ENCODE measurements at places on chromosomes 13 and 19.
A peak's percentile ranks its signal among the peaks of the same experiment; 100 is the strongest.

DNA sequence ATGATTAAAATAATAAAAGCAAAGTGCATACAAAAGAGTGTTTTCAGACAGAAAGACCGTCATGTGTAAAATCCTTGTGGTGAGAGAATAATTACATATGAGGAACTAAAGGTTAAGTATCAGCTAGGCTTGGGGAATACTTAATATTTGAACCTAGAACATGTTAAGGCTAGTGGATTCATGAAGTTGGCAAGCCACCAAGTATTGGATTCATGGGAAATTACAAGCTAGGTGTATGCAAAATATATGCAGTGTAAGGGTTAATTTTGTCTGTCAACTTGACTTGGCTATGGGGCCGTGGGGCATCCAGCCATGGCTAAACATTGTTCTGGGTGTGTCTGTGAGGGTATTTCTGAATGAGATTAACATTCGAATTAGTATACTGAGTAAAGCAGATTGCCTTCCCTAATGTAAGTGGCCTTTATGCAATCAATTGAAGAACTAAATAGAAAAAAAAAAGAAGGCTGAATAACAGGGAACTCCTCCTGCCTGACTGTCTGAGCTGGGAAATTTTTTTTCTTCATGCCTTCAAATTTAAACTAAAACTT, 533.5 kb upstream of the KLF12 start:
- DNase-seq = no peak

- no peak for DNase-seq
Measured at GRCh38 chr19:29273000-29273640, 60.2 kb upstream of the UQCRFS1 start.

DNA sequence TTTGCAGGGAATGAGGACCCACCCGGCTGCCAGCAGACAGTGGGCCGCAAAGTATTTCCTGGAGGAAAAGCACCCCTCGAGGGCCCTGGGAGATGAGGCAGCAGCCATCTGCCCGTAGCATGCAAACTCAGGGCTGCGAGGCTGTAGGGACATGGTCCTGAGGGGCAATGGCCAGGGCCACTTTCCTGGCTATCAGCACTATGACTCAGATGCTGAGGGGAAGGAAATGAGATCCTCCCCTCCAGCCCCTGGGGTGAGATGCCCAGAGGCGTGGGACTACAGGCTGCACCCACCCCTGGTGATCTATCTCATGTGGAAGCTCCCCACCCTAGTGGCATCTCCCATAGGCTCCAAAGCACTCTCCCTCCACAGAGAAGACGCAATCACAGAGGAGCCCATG, 80.1 kb downstream of the SLC7A1 start:
- DNase-seq = no peak

DNA sequence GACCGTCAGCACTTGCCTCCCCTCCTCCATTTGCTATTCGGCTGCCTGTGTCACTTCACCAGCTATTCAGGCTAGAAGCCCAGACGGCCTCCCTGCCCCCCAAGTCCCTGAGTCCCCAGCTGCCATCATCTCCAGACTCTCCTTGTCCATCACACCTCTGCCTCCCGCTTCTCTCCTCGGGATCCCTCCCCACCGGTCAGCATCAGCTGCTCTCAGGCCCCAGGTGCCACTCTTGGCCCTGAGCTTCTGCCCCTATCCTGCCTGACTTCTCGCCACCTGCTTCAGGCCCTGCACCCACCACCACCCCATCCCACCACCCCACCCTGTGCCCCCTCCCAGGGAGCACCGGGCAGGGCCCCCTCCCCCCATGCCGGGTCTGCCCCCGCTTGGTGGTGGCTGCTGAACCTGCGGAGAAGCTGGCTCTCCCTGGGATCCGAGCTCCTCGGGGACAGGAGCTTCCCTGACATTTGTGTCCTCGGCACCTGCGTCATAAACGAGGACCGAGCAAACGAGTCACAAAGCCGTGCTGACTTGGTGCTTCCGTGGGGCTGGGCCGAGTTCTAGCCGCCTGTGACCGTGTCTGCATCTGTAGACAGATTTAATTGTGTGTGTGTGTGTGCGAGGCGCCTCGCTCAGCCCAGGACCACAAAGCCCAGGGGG, 70.3 kb upstream of the MCF2L start:
- no peak for DNase-seq

- DNase-seq = no peak
Measured at GRCh38 chr19:29449371-29449770, 76.4 kb upstream of the VSTM2B start.

DNA sequence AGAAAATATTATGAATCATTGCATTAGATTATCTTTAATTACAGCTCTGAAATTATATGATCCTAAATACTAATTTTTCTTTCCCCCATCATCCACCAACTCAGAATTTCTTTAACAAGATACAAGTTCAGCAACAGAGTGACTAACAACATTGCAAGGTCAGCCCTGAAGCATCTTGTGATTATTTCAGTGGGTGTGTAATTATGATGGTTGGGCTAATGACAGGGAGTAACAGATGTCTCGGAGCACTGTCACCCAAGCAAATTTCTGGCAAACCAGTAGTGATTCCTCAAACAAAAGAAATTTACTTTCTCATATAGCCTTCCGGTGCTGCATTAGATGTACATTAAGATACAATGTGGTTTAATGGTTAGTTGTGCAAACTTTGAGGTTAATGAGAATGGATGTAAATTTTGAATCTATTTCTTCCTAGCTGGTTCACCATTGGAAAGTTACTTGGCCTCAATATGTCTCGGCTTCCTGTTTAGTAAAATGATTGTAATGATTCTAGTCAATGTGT, 238.9 kb downstream of the ITGBL1 start:
- DNase-seq = no peak

DNA sequence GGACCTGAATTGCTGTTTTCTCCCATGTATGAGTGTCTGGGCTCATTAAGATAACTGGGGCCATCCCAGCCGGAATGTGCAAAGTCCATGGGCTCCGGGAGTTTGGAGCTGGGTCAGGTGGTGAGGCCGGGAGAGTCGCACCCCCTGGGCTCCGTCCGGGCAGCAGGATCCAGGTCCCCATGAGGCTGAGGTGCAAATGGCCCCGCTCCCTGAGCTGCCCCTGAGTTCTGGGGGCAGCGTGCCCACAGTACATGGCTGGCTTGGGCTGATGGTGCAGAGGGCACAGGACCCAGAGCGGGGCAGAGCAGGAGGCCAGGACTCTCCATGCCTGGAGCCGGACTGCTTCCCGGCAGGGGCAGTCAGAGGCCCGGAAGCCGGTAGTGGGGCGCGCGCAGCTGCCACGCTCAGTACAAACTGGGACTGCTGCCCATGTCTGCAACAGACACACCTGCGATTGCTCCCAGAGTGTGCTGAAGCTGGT, 136.0 kb downstream of the KDM4B start:
- no peak for DNase-seq

GRCh38 chr19:17281391-17282304, at the start of gene ANKLE1:
Gene ANKLE1, plus strand, starts transcription at chr19:17281901. Its CDS starts 20 bp downstream, at chr19:17281921.
- no peak for DNase-seq

DNA sequence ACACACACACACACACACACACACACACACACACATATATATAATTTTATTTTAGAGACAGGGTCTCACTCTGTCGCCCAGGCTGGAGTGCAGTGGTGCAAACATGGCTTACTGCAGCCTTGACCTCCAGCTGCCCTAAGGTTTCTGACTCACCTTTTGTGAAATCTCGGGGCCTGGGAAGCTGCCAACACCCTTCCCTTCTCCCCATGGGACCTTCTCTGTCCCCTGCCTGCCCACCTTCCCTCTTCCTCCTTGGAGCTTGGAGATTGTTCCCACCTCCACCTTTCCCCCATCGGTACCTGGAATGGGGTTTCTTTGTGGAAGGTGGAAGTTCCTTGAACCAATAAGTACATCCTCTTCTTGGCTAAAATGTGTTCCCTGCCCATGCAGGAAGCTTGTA, 6.3 kb downstream of the ARRDC5 start:
- DNase-seq = no peak

DNA sequence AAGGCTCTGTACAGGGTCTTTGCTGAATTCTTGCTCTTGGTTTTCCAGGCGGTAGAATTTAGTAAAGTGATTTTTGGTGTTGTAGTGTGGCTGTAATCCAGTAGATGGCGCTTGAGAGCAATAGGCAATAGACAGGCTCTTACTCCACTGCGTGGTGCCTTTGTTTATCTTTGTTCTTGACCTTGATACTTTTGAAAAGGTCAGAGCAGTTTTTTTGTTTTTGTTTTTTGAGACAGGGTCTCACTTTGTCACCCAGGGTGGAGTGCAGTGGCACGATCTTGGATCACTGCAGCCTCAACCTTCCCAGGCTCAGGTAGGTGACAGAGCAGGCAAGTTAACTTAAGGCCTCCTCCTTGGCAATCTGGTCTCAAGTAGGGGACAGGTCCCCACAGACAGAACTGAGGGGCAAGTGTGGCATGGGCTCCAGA, 12.2 kb upstream of the LILRA5 start:
- DNase-seq = no peak

DNA sequence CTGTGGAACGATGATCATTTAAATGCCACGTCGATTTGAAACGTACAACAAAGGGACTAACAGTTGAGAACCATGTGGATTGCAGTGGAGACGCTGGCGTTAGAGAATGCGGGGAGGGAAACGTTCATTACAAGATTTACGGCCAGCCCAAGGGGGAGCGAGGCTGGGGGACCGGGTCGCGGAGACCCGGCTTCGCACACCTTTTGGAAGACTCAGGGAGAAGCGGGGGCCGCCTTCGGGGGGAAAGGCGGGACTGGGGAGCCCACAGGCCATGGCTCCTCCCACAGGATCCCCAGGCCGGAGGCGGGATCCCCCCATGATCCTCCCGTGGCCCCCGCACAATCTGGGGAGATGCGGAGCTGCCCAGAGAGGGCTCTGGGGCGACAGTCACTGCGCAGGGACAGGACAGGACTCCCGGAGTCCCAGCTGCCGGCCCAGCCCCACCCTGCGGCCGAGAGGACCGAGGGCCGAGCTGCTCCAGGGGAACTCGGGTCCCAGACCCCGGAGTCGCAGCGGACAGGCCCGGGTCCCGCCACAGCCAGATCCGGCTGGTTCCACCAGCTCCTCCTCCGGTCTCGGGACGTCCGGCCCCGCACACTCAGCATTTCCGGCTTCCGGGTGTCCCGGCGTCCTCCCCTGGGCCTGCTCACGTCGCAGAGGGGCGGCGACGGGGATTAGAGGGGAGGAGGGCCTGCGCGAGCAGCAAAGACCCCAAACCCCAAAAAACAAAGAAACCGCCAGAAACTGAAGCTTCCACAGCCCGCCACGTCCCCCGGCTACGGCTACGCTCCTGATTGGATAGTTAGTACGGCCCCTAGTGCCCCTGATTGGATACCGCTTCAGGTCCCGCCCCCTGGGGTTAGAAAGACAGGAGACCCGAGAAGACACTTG, 21.1 kb upstream of the OR10H1 start:
- peak; percentile 70 for DNase-seq

DNA sequence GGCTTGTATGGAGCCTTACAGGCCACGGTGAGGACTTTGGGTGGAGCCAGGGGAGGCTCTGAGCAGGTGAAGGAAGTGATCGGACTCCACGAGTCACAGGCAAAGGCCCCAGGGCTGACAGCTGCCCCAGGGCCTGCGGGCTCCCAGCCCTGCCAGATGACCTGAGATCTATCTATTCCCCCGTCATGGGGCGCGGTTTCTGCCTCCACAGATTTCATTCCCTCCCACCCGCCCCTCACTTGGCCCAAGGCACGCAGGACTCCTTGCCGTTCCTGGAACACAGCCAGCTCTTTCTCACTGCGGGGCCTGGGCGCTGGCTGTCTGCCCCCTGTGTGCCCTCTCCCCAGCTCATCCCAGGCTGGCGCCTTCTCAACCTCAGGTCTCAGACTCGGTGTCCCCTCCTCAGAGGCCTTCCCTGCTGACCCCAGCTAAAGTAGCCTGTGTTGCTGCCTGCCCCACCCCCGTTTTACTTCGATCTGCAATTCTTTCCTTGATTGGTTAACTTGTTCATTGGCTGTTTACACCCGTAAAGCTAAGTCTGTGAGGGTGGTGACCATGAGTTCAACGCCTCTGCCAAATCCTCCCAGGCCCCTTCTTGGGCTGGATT, 13.9 kb upstream of the PAK4 start:
- DNase-seq = no peak

- DNase-seq = no peak
Measured at GRCh38 chr19:8097198-8097597, 44.6 kb downstream of the CCL25 start.

DNA sequence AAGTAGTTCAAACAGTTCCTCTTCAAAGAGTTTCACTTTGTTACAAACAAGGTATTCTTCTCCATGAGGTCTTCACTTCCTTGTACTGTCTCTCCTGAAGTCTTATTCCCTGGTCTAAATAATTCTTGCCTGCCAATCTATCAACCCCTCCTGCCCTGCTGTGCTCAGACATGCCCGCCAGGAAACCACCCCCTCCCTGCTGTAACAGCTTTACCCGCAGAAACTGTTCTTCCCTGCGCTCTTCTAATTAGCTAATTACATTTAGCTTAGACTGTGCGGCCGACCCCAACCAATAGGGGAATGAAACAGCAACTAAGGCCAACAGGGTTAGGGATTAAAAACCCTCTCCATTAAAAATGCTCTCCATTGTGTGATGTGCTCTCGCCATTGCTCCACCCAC, 46.7 kb downstream of the ZNF846 start:
- no peak for DNase-seq

DNA sequence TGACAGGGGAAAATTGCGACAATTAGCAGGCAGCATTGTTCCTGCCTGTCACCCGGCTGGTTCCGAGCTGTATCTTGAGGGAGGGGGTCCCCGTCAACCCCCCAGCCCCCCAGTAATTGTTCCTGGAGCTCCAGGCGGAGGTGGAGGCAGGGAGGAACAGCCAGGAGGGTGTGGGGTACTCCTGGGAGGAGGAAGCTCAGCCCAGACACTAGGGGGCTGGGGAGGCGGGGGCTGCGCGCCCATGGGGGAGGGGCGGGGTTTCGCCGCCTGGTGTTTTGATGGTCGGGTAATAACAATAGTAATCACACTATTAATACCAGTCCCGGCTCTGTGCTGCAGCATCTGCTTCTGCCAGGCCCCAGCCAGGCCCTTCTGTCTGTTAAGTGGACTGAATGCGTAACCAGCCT, 8.6 kb downstream of the NPAS1 start:
- no peak for DNase-seq

DNA sequence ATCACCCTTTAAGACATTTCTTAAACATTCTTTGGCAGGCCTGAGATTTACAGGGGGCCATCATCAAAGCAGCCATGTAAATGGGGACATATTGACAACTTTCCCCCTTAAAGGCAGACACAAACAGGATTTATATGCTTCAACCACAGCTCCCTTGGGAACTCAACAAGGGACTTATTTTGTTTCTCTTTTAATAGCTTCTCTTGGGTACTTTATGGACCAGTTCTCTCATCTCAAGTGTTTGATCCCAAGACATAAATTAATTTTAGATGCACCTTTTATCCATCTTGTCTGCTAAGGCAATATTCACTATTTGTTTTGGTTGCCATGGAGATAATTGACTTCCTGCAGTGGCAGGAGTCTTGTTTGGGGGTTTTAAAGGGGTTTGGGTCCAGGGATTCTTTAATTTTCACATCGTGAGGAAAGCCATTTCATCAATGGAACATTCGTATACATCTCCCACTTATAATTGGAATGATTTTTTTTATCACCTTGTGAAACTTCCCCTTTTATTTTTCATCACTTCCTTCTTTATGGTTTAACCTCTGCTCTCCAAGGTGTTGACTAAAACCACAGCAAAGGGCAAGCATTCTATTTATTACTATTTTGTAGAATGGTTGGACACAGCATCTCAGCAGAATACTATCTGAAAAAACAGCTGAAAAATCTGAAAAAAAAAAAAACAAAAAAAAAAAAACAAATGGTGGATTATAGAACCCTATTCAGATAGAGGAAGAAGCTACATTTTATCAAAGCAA, 726.0 kb downstream of the DIAPH3 start:
- peak; percentile 23 for DNase-seq

GRCh38 chr19:24173882-24174281, 86.9 kb downstream of the ZNF254 start:
- no peak for DNase-seq

- DNase-seq = peak; percentile 81
Measured at GRCh38 chr19:23116802-23117571, at the start of gene ZNF730. Gene ZNF730, plus strand, starts transcription at chr19:23117025. Its CDS starts 149 bp downstream, at chr19:23117174.

All from T47D (cell line).